ENCODE measurements at places on chromosomes 2 and 18.
A peak's percentile ranks its signal among the peaks of the same experiment; 100 is the strongest.

- no peak for DNase-seq
Measured at GRCh38 chr18:58687871-58688308, 16.6 kb downstream of the MALT1 start.

DNA sequence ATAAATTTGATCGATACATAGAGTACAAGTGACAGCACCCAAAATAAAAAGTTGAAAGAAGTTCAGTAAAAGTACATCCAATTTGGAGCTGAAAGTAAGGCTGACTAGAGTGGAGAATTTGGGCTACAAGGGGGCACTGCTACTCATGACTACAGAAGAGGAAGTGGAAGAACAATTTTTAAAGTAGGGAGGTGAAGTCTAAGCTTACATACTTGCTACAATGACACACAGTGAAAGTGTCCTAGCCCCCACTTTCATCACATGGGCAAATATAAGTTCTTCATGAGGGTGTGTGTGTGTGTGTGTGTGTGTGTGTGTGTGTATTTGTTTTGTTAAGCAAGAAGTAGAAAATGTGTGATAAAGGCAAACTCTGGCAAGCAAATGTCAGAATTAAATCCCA, 45.7 kb downstream of the MAP3K2 start:
- no peak for DNase-seq

DNA sequence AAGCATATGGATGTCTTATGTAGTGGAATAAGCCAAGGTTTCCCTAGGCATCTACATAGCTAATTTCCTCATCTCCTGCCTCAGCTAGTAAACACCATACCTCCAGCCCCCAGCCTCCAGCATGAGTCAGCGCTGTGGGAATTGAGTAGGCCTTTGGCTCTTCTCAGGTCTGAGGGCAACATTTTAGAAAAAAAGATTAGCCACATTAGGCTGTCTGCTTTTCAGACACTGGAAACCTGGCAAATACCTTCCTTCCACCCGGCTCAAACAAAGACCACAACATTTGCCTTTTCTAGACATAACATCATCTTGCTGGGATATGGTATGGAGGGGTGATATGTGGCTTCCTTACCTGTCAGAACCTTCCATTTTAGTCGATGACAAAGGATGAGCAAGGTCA, 6.1 kb upstream of the CCDC195 start:
- DNase-seq, result no peak

GRCh38 chr2:190451561-190452176, 43.5 kb downstream of the MFSD6 start:
- DNase-seq, result no peak

DNA sequence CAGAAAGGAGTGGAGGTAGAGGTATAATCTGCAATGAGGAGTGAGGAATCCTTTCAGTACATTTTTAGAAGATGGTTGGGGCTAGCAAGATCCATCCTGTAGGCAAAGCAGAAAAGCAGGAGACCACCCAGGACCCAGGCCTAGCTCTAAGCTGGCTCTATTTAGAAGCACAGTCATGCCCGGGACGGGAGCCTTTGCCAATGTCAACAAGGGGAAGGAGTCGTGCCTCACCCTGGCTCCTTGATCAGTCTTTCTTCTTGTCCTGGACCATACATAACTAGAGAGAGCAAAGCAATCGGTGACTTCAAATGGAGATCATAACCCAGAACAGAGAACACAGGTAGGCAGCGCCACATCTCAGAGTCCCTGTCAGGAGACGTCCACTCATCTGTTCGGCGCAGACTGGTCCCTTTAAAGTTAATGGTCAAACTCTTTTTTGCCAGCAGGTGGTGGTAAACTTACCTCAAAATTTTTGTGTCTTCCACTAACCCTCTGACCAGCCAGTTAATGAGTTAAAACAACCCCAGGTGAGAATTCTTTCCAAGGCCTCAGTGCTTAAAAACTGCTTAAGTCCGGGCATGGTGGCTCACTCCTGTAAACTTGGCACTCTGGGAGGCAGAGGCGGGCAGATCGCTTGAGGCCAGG, 8.0 kb downstream of the MC5R start:
- DNase-seq, result peak; percentile 9

DNA sequence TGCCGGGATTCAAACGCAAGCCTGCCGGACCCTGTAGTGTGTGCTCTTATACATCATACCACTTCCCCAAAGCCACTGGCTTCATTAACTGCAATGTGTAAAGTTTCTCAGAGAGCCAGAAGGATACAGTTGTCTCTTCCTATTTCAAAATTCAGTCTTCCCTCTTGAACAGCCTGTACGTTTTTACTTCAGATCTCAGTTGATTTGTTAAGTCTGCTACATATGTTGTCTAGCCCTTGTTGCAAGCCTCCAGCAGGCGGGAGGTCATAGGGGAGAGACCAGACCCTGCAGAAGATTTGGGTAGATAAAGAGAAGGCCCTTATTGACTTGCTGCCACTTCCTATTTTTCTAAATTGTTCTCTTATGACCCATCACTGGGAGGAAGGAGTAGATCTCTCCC, 56.2 kb downstream of the ARHGEF33 start:
- DNase-seq, result no peak

- no peak for DNase-seq
Measured at GRCh38 chr2:14231391-14231898, 401.1 kb upstream of the LRATD1 start.

- DNase-seq, result no peak
Measured at GRCh38 chr2:241491549-241492173, 16.7 kb downstream of the STK25 start.

- no peak for DNase-seq
Measured at GRCh38 chr2:100066246-100066645, 76.1 kb downstream of the AFF3 start.

DNA sequence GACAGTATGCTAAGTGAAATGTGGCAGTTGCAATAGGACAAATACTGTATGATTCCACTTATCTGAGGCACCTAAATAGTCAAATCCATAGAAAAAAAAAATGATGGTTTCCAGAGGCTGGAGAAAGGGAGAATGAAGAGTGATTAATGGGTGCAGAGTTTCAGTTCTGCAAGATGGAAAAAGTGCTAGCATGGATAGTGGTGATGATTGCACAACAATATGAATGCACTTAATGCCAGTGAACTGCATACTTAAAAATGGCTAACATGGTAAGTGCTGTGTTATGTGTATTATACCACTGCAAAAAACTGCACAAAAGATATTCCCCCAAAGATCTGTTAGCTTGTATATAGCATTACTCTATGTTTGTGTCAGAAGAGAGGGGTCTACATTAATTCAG, 185.4 kb downstream of the INHBB start:
- no peak for DNase-seq

DNA sequence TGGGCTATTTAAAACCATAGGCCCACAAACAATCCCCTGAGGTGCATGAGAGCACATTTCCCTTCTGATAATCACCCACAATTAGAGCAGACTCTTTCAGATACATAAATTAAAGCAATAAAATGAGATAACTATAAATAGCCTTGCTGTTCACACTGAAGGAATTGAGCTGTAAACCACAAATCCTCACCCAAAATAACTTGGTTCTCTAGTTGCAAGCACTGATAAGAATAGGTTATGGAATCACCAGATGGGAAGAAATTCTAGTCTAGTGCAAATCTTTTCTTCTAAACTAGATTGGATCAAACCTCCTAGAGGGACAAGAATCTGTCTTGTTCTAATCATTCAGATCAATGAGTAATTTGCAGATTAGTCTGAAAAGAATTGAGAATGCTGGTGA, 64.6 kb downstream of the NAB1 start:
- no peak for DNase-seq

DNA sequence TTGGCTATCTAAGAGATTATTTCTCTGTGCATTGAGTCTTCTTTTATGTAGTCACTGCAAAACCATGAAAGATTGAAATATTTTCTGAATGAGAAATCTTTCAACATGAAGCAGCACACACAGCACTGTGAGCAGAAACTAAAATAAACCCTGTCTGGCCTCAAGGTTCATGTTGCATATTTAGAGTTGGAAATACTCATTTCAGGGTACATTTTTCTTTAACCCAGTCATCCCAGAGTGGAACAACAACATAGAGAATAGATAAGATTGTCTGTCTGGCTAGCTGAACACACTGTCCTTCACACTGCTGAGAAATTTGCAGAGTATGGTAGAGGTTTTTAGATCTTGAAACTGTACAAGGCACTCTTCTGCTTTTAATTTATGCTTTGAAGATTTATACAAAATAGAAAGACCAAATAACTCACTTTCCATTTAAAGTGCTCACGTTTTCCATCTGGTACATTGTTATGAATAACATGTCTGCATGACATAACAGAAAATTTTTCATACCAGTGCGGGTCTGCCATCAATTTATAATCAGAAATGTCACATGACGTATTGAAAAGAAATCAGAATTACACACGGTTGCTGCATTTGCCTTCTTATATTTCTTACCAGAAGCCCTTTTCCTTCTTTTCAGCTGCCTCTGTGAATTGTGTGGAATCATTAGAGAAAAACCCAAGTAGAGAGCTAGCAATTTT, 25.0 kb upstream of the FN1 start:
- DNase-seq, result no peak

DNA sequence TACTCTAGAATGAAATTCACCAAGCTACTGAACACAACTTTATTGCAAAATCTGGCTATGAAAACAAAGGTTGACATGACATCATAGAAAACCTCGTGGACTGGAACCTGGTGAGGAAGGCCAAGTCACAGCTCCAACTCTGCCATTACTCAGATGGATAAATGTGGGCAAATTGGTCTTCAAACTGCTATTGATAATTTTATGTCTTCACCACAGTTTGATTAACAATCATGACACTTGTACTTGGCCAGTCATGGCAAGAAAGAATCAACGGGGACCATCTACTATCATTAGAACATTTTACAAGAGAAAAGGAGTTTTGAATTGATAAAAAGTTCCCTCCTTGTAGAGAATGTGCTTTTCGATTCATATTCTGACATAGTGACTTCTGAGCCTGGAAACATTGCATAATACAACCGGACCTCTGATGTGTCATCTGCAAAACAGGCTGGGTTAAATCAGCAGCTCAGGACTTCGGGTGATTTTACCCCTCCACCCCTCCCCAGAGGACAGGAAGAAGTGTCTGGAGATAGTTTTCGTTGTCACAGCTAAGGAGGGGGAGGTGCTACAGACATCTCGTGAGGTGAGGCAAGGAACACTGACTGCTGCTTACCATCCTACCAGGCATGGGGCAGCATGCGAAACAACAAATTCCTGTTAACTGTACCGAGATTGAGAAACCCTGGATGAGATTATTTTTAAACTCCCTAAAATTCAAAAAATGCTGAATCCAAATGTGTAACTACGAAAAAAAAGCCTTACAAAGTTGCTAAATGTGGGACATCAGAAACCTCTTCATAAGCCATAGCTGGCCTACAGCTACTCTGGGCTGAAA, 8.4 kb downstream of the L3MBTL4 start:
- DNase-seq, result no peak

DNA sequence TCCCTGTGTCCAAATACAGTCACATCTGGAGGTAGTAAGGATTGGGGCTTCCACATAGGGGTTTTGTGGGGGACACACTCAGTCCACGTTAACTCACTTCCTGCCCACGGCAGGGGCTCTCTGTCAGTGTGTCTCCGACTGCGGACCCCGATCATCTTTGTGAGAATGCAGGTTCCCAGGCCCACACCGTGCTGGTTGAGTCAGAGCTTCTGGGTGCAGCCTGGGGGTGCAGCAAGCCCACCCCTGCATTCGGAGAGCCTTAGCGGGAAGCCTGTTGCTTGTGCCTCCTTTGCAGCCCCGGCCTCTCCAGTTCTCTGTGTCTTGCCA, 28.0 kb downstream of the HPCAL1 start:
- no peak for DNase-seq

DNA sequence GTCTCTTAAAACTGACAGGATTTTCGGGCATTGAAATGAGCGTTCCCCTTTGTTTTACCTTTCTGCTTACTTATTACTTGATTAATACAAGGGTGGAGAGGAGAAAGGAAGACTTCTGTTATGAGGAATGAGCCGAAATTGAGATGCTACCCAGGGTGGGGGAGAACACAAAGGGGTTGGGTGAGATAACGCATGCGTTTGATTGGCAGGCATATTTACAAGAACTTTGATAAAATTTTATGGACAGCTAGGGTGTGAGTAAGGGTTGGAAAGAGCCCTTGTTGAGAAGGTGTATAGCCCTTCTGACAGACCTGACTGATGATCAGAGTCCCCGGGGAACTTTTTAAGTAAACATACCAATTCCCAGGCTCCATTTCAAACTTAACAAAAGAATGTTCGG, 1.8 kb downstream of the RNF138 start:
- DNase-seq, result peak; percentile 36

DNA sequence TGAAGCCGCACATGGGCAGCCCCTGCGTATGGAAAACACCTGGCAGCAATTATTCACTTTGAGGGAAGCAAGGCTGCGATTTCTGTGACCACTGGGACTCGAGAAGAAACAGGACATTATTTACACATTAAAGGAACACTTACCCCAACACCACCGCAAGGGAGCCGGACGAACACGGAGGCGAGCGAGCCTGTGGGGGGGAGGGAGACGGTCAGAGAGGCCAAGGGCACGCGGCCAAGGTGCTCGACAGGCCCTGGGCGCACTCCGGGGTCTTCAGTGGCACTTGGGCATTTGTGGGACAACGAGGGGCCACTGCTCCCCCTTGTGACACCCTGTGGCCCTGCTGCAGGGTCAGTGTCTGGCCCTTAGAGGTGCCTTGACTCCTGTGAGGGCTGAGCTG, 247.0 kb downstream of the TWIST2 start:
- no peak for DNase-seq

GRCh38 chr18:12491611-12492435, 84.1 kb downstream of the PRELID3A start:
- DNase-seq, result no peak

DNA sequence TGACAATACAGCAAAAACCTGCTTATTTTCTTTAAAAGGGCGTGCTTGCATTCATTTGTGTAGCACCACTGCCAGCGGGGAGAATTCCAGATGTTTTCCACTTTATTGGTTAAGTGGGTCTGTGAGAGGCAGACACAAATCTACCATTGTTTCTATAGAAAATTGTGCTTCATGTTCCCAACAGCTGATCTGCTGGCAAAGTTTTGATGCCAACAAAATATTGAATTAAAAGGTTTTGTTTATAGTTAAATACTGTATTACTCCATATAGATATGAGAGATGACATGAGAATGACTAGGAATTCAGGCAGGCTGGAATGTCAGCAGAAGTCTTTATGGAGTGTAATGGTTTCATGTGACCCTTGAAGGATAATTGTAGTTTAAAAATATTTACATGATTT, 182.7 kb downstream of the MC4R start:
- DNase-seq, result no peak

DNA sequence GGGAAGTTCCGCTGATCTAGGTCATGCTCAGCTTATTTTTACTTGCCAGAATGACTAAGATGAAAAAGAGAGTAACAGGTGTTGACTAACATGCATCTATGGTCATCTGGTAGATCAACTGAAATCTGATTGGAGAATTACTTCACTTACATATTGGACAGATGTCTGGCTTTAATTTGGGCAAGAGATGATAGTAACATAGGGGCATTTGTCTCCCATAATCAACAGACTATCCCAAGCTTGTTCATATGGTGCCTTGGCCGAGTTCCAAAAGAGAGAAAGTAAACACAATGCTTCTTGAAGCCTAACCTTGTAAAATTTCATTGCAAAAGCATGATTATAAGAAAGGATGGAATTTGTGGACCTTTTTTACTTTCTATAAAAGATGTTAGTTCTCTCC, 503.7 kb downstream of the ADCYAP1 start:
- peak; percentile 96 for DNase-seq

All from NCI-H82 (cell line).